ENCODE measurements at places on chromosomes 5 and 9.

- DNase-seq: peak; percentile 63
Measured at GRCh38 chr5:138336952-138337684, 948 bp upstream of the FAM53C start.

DNA sequence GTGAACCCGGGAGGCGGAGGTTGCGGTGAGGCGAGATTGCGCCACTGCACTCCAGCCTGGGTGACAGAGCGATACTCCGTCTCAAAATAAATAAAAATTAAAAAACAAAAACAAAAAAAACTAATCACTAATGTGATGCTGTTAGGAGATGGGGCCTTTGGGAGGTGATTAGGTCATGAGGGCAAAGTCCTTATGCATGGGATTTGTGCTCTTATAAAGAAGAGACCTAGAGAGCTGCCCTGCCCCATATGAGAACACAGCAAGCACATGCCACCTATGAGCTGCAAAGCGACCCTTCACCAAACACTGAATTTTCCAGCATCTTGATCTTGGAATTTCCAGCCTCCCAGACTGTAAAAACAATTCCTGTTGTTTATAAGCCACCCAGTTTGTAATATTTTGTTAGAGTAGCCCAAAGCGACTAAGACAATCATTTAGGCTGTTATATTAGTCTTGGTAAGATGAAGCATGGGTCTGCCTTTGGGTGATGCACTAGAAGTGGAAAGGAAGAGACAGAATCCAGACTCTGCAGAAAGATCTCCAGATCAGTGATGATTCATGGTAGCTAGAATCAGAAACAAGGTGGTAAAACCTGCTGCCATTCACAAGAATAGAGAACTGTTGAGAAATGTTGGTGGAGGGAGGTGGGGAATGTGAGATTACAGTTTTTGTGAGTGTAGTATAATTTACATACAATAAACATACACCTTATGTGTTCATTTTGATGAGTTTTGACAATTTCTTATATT is 26.2 kb downstream of the GPR21 start:
- DNase-seq: no peak

DNA sequence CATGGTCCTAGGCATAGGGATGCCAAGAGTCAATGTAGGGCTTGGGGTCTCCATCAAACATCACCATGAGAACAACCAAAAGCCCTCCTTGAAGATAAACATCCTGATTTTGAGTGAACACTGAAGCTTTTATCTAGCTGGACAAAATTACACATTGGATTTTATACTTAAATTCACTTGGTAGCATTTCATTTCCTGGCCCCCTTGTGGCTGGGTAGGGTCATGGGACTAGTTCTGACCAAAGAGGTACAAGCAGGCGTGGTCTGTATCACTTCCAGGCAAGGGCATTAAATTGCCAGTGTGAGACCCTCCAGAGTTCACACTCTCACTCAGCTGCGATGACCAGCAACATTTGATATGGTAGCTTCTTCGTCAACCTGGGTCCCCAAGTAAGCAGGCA is 320.3 kb downstream of the ACTL7B start:
- DNase-seq: no peak

DNA sequence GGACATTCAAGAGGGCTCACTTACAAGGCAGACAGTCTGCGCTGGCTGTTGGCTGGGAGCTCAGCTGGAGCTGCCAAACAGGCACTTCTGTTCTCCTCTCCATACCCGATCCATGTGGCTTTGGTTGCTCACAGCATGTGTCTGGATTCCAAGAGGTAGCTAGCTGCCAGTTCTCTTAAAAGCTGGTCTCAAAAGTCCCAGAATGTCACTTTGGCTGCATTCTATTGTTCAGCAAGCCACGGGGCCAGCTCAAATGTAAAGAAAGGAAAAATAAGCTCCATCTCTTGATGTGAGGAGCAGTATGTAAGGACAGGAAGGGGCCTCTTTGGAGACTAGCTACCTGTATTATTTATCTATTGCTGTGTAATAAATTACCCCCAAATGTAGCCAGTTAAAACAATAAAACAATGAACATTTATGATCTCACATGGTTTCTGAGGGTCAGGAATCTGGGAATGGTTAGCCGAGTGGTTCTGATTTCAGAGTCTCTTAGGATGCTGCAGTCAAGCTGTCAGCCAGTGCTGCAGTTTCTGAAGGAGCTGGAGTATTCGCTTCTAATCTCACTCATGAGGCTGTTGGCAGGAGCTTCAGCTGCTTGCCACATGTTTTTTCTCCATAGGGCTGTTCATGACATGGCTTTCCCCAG is 112.7 kb upstream of the CLINT1 start:
- no peak for DNase-seq

- no peak for DNase-seq
Measured at GRCh38 chr5:146588331-146589027, 72.5 kb upstream of the GPR151 start.

DNA sequence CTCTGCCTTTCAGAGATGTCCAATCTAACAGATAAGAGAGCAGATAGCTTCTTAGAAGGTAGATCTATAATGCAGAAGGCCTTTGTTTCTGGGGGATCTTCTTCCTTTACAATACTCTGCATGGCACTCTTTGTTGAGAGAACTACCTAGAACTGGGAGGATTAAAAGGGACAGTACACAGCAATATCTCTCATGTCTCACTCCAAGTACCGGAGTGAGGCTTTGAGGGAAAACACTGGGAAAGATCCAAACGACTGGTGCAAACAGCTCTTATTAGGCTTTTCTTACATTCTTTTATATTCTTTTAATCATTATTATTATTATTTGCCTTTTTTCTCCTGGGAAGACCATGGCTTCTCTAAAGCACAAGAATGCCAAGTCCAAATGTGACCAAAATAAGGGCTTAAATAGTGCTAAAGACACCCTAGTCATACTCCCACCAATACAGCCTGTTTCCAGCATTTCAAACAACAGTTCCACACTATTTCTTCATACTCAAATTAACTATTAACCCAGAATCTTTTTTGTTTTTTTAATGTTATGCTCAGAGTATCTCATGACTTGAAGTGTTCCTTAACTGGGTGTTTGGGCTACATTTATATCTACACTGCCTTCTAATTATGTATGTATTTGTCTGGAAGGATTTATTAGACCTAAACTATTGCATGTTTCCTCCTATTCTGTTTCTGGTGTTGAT is 52.7 kb downstream of the ABHD17B start:
- DNase-seq: no peak

GRCh38 chr5:60101573-60101972 is 208.0 kb upstream of the PDE4D start:
- no peak for DNase-seq

DNA sequence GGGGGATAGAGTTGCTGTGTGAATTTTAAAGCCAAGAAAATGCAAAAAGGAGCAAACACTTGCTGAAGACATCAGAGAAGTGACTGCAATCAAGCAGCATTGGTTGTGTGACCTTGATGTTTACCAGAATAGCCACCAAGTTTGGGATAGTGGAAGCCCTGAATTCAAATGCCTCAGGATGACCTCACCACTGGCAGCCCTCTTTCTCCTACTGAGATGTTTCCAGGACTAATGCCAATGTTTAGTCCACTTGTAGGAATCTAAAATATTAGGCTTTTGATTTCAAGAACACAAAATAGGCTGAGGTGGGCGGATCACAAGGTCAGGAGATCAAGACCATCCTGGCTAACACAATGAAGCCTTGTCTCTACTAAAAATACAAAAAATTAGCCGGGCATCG is 112.2 kb upstream of the NUDT12 start:
- DNase-seq: no peak

GRCh38 chr5:99083197-99083596 is 154.4 kb upstream of the CHD1 start:
- no peak for DNase-seq

GRCh38 chr5:56229111-56229510 is 4.0 kb downstream of the ANKRD55 start:
- DNase-seq: no peak

- DNase-seq: no peak
Measured at GRCh38 chr5:162026803-162027202, 40.8 kb upstream of the GABRG2 start.

DNA sequence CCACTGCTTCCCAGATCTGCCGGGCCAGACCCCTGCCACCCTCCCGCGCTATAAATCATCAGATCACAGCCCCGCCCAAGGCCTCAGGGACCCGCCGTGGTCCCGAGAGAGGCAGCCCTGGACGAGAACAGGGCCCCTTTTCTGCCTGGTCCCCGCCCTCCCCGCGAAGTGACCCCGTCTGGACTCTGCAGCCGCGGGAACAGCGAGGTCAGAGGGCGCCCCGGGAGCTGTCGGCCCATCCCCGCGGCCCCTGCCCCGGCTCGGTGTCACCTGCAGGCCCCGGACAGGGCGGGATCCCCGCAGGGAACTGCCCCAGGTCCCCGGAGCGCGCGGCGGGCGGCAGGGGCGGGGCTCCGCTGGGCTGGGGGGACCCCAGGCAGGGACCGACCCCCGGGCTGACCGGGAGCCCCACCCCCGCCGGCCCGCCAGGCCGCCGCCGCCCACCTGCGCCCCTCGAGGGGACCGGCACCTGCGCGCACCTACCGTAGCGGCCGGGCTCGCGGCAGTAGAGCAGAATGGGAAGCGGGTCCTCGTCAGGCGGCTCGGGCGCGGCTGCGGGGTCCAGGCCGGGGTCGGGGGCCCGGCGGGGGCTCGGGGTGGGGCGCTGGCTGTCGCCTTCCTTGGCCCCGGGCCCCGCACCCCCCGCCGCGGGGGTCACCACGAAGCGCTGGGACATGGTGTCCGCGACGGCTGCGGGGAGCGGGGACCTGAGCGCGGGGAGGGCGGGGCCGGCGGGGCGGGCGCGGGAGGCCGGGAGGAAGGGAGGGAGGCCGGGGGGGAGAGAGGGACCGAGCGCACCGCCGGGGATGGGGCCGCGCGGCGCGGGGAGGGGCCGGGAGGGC is 43.5 kb upstream of the SLC12A7 start:
- DNase-seq: no peak

DNA sequence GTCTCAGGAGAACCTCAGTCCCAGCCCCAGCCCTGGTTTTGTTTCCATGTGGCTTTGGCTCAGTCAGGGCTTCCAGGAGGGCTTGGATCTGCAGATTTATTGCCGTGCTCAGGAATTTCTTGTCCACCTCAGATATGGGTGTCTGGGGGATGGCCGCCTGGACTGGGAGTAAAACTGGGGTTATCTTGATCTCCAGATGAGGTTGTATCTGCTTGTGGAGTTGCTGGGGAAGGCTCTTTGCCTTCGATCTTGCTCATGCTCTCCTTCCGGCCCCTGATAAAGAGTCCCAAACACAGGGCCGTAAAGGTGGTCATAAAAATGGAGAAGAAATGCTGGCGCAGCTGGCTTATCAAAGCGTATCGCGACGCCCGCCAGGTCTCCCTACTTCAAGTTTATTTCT is 17.8 kb upstream of the PITX1 start:
- no peak for DNase-seq

DNA sequence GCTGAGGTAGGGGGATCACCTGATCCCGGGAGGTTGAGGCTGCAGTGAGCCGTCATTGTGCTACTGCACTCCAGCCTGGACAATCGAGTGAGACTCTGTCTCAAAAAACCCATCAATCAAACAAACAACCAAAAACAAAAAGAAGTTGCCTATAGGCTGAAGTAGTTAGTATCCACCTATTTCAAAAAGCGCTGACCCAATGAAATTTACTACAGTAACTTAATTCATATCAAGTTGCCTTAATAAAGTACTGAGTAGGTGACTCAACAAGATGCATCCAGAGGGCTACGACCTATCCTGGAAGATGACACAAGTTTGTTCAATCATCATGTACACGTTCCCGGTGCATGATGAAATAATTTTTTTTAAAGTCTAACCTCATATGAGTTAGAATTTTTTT is 648.6 kb upstream of the DMAC1 start:
- no peak for DNase-seq

GRCh38 chr5:155678371-155678770 is 648.6 kb upstream of the SGCD start:
- DNase-seq: no peak

DNA sequence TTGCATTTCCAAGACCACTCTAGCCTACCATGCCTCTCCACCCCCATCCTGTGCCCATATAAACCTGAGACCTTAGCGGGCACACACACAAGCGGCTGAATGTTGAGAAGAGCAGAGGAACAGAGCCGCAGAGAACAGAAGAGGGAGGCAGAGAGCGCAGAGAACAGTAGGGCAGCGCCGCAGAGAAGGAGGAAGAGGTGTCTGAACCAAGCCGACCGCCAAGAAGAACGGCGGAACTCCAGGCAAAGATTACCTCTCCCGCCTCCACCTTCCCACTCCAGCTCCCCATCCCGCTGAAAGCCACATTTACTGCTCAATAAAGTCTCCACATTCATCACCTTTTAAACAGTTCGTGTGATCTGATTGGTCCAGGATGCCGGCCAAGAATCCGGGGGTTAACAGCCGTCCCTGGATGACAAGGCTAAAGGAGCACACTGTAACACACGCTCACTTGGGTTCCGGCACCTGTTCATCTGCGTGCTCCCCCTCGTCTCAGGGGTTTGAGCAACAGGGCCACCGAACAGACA is 33.2 kb downstream of the GRIN3A start:
- peak; percentile 43 for DNase-seq

DNA sequence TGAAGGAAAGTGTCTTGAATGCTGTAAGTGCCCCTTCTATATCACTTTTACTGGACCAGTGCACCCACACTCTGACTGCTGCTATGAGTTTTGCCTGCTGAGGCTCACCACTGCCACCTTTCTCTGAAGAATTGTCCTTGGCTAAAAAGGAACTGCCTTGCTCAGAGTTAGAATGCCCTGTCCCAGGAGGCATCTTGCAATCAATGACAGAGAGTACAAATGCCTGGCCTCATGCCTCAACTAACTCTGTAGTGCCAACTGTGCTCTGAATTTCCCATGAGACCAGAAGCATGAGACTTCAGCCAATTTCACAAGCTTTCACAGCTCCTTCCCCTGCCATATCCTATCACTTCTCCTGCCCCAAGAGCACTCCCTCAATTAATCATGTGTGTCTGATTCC is 569.7 kb downstream of the ZNF608 start:
- no peak for DNase-seq

DNA sequence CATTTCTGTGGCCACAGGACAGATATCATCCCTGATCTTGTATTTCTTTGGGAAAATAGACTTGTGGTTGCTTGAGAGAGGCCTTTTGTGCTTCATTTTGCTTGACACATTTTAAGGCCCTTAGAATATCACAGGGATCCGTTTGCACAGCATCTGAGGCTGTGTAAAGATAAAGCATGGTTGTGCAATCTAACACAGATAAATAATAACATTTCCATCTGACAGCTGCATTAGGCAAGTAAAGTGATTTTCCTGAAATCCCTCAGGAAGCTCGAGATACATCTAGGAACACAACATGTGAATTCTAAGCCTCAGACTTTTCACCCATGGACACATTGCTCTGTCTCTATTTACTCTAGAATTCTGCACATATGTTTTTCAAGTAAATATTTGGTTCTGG is 212.8 kb upstream of the ADAMTSL1 start:
- DNase-seq: no peak

GRCh38 chr5:63524281-63524680 is 438.0 kb downstream of the HTR1A start:
- no peak for DNase-seq

- peak; percentile 38 for DNase-seq
Measured at GRCh38 chr5:111197523-111197922, 26.7 kb upstream of the CAMK4 start.

GRCh38 chr9:23941051-23941450 is 115.0 kb upstream of the ELAVL2 start:
- DNase-seq: no peak

GRCh38 chr9:81479573-81479972 is 209.8 kb downstream of the TLE1 start:
- DNase-seq: no peak

GRCh38 chr9:35338561-35339274 is 151.2 kb upstream of the RUSC2 start:
- DNase-seq: no peak
